ENCODE measurements at places on chromosomes 12 and 14. TPM values are rescaled to one million over a fixed set of nuclear protein-coding genes. Genes with fewer than 3 reads are reported as not detected.

GRCh38 chr14:74140374-74140850 is 55.7 kb downstream of the LIN52 start:
- DNase-seq: no peak

DNA sequence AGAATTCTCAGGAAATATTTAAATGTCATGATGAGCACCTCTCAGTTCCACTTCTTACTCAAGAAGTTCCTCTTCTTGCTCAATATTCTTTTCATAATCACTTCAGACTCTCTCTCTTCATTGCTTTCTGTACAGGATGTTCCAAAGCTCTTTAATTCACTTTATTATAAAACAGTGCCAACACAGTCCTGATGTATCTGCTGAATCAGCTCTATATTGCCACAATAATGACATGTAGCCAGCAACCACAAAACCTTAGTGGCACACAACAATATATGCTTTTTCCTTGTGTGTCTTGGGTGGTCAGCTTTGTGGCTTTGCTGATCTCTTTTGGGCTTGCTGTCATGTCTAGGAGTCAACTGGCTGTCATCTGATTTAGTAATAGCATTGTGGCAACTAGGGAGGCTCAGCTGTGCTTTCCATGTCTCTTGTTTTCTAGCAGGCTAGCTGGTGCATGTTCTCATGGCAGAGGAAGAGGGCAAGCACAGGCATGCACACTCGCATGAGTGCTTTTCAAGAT is 52.8 kb upstream of the SLC2A13 start:
- no peak for DNase-seq

GRCh38 chr14:97178781-97179180 is 381.6 kb downstream of the VRK1 start:
- DNase-seq: no peak

The CCDC197 gene
- not detected for total RNA-seq

DNA sequence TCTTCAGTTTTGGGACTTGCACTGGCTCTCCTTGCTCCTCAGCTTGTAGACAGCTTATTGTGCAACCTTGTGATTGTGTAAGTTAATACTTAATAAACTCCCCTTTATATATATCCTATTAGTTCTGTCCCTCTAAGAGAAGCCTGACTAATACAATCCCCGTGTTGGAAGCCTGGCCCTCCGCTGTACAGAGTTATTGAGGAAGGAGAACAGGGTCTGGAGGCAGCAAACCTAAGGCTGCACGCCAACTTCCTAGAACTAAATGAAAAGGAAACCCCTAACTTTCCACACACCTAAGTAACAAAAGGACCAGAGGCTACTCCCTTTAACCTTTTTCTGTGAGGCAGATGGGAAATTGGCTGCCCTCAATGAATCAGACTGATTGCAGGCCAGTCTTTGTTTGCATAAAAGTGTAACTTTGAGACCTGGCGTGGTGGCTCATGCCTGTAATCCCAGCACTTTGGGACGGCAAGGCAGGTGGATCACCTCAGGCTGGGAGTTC is 42.6 kb upstream of the LIMA1 start:
- no peak for DNase-seq

DNA sequence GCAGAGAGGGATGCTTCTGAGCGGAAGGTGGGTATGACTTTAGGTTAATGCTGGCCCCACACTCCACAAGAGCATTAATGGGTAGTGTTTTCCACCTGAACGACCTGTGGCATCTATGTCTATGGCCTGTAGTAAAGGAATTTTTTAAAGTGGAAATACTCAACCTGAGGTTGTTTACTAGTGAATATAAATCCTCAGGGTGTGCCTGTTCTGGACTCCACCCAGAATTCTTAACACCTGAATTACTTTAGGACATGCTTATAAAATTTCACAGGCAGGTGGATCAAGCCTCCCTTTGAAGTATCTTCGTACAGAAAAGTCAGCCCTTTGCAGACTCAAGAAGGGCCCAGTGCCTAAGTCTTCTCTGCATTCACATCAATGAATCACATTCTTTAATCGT is 196.1 kb downstream of the ESR2 start:
- no peak for DNase-seq

The OVCH1 gene
- total RNA-seq: not detected

The RNASE2 gene
- total RNA-seq: not detected

The OR6C2 gene
- not detected for total RNA-seq

The SCAF11 gene
- total RNA-seq: 92.4 TPM

- DNase-seq: no peak
Measured at GRCh38 chr12:70402597-70402996, 36.5 kb downstream of the KCNMB4 start.

- DNase-seq: no peak
Measured at GRCh38 chr12:92938638-92939037, 9.5 kb upstream of the EEA1 start.

GRCh38 chr12:29158115-29158763 is 9.2 kb downstream of the FAR2 start:
- DNase-seq: no peak

GRCh38 chr12:103676893-103677292 is 89.8 kb downstream of the STAB2 start:
- no peak for DNase-seq

DNA sequence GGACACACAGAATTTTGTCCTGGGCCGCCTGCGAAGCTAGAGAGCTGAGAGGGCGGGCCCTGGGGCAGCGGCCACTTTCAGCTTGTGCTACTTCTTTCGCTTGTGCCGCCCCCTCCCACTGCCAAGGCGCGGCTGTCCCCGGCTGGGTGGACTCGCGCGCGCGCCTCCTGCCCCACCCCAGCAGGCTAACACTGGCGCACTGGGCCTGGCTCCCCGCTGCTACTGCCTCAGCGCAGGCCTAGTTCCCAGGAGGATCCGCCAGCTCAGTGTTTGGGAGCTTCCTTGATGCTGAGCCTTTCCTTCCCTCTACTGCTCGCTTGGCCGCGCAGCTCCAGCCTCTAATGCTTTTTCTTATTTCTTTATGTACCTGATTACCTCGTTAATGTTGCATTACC is 27.4 kb upstream of the METAP2 start:
- no peak for DNase-seq

DNA sequence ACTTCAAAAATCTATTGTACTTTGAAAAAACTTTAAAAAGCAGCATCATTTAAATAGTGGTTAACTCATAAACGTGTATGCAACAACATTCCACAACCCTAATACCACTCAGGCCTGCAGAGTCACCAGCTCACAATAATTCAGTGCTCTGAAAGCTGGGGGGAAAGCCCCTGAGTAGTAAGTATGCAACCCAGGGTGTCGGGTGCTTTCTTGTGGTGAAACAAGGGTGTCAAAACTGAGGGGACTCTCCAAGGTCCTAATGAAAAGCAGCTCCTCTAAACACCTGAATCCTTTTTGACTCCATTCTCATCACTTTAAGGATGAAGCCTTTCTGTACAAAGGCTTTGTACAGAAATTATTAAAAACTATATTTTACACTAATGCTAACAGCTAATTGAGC is 33.7 kb downstream of the FGFR1OP2 start:
- no peak for DNase-seq

DNA sequence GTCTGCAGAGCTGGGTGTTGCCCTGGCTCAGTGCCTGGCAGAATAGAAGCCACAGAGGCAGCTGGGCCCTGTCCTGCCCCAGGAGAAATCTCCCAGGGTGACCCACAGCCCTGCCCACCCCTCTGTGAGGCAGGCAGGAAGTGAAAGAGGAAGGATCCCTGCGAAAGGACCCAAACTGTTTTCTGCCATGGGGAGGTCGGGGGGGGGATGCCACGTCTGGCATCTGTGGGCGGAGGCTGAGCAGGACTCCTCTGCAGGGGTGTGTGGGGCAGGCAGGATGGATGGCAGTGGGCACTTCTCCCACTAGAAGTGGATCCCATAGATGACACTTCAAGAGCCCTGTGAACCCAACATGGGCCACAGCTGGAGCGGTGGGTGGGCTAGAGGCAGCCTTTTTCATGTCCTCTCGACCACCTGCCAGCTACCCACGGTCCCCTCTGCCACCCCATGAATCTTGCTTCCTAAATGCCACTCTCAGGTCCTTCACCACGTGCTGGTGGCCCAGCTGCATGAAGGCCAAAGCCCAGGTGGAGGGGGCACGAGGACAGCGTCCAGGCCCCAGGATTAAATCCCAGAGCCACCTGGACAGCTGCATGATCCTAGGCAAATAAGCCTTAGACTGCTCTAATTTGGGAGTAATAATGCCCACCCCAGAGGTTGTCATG is 3.6 kb downstream of the PAPLN start:
- no peak for DNase-seq

The IGF1 gene
- under 0.01 TPM for total RNA-seq

The STAC3 gene
- not detected for total RNA-seq

The TAS2R13 gene
- total RNA-seq: 0.21 TPM

DNA sequence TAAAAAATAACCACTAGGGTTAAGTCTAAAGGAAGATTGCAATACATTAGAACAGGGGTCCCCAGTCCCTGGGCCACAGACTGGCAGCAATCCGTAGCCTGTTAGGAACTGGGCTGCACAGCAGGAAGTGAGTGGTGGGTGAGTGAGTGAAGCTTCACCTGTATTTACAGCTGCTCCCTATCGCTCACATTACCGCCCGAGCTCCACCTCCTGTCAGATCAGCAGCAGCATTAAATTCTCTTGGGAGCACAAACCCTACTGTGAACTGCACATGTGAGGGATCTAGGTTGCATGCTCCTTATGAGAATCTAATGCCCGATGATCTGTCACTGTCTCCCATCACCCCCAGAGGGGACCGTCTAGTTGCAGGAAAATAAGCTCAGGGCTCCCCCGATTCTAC is 15.5 kb downstream of the ADGRD1 start:
- DNase-seq: no peak

The NAV3 gene
- 17.0 TPM for total RNA-seq

DNA sequence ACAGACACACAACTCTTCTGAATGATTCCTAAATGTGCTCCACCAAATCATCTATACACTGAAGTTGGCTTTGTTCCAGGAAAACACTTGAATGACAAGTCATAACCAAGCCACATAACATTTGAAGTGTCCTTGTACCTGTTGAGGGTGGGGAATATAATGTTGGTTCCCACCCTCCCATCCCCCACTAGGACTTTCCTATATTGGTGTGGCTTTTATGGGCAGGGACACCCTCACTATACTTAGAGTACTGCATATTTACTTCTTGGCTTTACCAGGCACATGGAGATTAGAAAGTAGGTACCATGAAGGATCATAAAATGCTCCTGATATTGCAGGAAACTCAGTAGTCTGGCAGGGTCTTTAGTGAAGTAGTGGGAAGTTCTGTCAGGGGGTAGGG is 9.7 kb upstream of the BHLHE41 start:
- DNase-seq: no peak

The NDUFB1 gene
- 234 TPM for total RNA-seq

DNA sequence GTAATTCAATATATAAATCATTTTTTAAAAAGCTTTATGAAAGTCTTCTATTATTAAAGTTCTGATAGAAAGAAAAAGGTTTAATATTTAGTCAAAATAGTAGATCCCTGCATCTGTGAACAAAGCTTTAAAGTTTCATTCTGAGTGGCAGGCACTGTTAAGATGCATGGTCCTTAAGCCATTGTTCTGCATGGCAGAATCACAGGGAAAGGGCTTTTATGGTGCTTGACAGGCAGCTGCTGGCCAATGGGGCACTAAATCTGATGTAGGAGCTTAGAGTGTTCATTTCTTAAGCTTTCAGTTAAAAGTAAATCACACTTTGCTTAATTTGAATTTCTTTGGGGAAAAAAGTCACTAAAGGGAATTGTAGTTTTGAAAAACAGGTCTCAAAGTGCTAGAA is 148.2 kb downstream of the PLEKHA5 start:
- no peak for DNase-seq

- DNase-seq: no peak
Measured at GRCh38 chr14:53109105-53110041, 43.8 kb downstream of the DDHD1 start.

DNA sequence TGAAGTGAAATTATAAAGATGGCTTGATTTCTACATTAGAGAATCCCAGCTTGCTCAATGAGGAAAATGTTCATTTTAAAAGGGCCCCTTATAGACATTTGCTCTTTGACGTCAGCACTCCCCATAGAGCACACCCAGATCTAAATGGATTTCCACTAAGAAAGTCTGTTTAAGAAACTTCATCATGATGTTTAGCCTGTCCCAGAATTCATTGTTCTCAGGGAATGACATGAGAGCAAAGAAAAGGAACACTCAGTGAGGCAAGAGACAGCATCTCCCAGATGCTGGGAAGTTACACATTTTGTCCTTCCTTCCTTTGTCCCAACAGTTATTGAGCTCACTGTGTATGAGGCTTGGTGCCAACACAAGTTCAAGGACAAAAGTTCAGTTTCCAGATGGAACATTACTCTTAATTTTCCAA is 4.9 kb downstream of the PHLDA1 start:
- DNase-seq: no peak

DNA sequence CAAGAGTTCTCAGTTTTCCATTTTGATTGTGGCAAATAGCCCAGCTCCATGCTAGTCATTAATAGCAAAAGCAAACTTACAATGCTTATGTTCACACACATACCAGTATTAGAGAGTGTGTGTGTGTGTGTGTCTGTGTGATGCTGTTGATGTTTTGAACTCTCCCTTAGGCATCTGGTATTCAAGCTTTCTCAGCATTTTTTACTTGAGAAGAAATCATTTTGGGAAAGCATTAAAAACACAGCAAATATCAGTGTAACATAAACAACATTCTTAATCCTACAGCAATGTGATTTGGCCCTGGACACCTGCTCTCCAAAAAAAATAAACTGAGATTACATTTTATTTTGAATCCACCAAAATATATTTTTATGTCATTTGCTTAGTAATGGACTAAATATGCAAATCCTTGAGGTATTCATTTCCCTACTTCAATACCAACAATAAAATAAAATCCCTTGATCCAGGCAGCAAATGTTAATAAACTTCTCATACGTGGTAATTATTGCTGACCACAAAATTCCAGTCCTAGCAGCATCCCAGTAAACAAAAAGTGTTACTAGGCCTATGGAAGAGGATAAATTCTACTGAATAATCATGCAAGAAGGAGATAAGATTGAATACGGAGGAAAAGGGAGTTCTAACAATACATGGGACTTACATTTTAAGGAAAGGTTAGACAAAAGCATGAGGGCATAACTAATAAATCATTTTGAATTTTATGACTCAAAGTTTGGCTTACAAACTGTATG is 249.5 kb upstream of the CLEC14A start:
- DNase-seq: no peak

The CAPZA3 gene
- not detected for total RNA-seq

GRCh38 chr12:68159681-68160304 is at the start of gene IFNG:
IFNG (minus strand) TSS chr12:68159740; CDS start chr12:68159615, 125 bp downstream.
- DNase-seq: no peak

GRCh38 chr12:53808023-53808705 is 56.4 kb upstream of the CISTR start:
- no peak for DNase-seq

The KLRK1 gene
- total RNA-seq: 0.48 TPM

DNA sequence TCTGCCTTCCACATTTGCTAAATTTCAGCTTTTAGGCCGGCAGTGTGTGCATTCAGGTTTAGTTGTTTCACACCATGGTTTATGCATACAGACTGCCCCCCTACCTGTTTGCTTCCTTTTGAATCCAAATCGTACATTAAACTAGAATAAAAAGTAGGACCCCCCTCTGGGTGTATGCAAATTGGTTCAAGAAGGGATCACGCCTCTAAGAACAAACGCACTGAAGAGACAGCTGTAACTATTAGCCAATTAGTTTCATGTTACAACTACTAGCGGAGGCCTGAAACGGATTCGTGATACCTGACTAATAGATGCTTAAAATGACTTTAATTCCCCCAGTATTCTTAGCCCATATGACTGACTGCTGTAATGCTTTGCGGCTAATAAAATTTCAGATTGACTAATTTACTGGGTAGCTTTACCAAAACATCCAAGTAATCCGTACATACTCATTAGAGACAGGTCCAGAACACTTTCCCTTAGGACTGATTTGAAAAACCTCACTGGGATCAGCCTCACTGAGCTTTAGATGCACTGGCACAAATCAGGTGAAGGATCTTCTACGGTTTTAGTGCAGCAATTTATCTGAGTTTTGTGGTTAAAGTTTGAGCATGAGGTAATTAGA is 411.8 kb downstream of the NPAS3 start:
- DNase-seq: no peak

The AQP2 gene
- total RNA-seq: not detected
